Stimulated activated CD8-positive, alpha-beta memory T cell treated with anti-CD3 and anti-CD28 coated beads, Interleukin-2, amount 100 ng/mL, for 1 hour (primary cell): ENCODE measurements at places on chromosomes 1 and 21.

DNA sequence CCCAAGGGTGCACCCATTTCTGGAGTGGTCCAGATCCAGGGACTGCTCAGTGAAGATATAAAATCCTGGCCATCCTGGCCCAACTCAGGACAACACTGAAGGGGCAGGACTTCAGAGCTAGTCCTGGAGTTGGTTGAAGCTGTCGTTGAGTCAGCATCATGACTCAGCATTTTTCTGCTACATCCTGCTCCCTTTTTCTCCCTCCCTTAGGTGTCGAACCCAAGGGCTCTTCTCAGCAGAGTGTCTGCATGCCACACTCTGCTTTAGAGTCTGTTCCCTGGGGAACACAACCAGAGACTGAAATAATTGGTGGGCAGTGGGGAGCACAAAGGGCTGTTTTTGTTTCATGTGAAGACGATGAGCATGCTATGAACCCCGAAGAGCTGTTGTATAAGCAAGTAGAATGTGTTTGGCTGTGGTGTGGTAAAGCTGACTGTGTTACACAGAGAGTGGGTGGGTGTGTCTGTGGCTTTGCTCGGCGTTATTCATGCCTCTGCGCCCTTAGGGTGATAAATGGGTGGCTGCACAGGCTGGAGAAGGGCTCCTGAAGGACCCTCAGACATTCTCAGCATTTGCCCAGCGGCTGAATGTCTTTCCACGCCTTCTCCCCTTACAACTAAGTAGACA lies 167.2 kb downstream of the CYYR1 start:
- no peak for DNase-seq

- DNase-seq: no peak
Observed at GRCh38 chr1:58144698-58145270, 401.7 kb downstream of the OMA1 start.

GRCh38 chr1:93448292-93448982 lies 519 bp downstream of the FNBP1L start:
- no peak for DNase-seq

GRCh38 chr1:208880433-208881100 lies 636.4 kb upstream of the PLXNA2 start:
- DNase-seq: no peak

- DNase-seq: no peak
Observed at GRCh38 chr1:195495720-195496635, 1112.3 kb downstream of the KCNT2 start.

DNA sequence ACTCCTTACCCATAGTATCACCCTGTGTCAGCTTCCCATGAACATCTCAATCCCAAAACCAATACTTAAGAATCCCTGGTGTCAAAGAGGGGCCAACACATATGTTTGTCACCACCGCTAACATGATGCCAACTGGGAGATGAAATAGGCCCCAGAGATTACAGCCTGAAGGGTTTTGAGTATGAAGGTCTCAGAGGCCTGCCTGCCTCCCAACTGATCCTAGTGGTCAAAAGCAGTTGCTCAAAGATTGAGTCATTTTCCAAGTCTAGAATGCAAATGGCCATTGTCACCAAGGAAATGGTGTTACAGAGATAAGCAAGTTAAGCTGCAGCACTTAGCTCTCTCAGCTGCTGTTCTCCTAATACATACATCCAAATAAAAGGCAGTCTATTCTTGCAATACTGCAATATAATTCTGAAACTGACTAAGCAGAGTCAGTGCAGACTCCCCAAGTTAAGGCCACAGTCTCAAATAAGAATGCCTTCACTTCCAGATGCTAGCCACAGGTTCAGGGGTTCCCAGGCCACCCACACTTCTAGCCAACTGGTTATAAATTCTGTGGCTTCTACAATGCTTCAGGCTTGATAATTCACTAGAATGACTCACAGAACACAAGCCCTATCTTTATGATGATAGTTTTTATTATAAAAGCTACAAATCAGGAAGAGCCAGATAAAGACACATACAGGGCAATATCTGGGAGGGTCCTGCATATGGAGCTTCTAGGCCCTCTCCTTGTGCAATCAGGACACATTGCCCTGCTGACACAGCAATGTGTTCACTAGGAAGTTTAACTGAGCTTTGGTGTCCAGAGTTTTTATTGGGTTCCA lies 18.7 kb downstream of the DUSP10 start:
- DNase-seq: no peak

DNA sequence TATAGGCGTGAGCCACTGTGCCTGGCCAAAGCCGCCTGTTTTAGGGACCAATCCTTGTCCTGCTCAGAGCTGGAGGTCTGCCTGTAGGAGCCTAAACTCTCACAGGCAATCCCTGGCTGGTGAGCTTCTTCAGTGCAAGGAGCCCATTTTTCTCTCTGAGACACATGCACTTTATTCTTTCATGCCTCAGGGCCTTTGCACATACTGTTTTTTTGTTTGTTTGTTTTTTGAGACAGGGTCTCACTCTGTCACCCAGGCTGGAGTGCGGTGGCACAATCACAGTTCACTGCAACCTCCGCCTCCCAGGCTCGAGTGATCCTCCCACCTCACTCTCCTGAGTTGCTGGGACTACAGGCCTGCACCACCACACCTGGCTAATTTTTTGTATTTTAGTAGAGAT lies 21.6 kb upstream of the PINK1 start:
- DNase-seq: no peak

DNA sequence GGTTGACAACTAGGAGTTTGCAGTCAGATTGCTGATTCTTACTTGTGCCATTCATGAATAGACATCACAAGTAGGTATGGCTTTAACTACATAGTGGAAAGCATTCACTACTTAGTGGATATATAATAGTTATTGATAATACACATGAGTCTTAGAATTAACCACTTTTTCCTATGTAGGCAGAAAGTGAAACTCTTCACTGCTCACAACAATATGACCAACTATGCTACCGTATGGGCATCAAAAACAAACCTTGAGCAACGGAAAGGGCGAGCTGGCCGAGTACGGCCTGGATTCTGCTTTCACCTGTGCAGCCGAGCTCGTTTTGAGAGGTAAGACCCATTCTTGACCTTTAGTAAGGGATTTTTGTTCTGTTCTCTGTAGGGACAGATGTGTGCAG lies 38.7 kb downstream of the DHX9 start:
- no peak for DNase-seq

GRCh38 chr1:233390842-233391737 lies 63.6 kb downstream of the MAP3K21 start:
- no peak for DNase-seq

DNA sequence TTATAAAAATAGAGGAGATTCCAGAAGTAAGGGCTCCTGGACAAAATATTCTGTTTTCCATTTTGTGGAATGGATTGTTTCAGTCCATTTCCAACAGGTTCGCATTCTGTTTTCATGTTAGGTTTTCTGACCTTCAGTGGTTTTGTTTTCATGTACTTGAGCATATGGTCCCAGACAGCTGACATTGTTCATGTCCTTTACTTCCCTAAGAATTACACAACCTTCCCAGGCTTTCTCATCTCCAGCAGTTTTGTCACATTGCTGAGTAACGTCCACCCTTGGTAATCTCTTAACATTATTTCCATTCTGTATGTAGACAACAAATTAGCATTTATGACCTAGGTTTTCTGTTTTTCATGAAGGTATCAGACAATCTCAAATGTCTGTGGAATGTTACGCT lies 21.0 kb upstream of the ERRFI1 start:
- DNase-seq: no peak

DNA sequence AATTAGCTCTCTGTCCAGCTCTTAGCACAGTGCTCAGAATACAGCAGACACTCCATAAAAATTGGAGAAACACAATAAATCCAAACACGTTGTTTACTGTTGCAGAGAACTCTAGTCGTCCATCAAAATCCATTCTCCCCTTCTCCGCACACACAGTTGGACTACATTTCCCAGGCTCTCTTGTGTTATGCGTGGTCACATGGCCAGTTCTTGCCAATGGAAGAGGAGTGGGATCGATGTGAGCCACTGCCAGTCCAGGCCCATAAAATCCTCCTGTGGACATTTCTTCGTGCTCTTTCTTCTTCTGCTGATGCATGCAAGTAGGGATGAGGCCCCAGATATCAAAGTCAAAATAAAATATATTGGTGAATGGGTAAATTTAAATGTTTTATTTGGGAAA lies 114.3 kb upstream of the FMN2 start:
- DNase-seq: no peak

- DNase-seq: no peak
Observed at GRCh38 chr1:46522184-46522968, 29.1 kb downstream of the KNCN start.

DNA sequence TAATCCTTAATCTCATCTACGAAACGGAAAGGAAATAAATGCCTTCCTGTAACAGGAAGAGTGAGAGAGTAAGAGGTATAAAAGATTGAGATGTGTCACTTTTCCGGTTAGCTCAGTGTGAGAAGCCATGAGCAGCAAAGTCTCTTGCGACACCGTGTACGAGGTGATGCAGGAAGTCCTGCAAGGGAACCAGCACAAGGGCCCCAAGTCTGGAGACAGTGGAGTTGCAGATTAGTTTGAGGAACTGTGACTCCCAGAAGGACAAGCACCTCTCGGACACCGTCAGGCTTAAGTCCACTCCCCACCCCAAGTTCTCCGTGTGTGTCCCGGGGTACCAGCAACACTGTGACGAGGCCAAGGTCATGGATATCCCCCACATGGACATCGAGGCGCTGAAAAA lies 592.3 kb upstream of the ADGRL2 start:
- no peak for DNase-seq

- DNase-seq: no peak
Observed at GRCh38 chr1:6958407-6959030, 173.3 kb downstream of the CAMTA1 start.

- no peak for DNase-seq
Observed at GRCh38 chr1:76939050-76939816, 72.0 kb downstream of the ST6GALNAC5 start.

DNA sequence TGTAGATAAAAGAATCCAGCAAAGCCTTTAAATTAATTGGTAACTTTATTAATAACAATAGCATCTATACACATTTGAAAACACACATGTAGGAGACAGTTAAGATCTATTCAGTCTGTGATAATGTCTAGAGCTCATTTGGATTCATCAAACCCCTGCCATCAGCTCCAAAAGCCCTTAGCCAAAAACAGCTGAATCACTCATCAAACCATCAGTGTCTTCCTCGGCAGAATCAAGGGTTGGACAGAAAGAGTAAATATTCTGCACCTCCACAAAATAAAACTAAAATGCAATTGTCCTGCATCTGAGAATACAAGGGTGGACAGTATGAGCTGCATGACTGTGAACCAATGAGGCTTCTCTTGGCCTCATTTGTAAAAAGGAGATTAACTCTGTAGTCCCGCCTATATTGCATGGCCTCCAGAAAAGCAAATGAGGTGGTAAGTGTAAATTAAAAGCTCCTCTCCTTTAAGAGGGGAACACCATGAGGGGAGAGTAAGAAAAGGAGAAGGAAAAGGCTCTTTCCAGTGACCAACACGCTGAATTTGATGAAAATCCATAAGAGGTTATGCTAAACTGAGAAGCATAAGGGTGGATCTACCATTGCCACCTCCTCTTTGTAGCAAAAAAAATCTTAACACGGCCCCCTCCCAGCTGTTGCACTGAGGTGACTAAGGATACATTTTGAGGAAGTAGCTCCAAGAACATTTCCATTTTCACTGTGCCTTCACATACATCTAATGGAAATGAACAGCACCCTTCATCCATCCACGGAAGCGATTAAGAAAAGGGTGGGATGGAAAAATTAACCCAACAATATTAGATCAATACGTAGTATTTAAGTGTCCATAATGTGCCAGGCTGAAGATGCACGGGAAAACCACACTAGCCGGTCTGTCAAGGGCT lies 14.7 kb upstream of the BOLA1 start:
- DNase-seq: no peak

DNA sequence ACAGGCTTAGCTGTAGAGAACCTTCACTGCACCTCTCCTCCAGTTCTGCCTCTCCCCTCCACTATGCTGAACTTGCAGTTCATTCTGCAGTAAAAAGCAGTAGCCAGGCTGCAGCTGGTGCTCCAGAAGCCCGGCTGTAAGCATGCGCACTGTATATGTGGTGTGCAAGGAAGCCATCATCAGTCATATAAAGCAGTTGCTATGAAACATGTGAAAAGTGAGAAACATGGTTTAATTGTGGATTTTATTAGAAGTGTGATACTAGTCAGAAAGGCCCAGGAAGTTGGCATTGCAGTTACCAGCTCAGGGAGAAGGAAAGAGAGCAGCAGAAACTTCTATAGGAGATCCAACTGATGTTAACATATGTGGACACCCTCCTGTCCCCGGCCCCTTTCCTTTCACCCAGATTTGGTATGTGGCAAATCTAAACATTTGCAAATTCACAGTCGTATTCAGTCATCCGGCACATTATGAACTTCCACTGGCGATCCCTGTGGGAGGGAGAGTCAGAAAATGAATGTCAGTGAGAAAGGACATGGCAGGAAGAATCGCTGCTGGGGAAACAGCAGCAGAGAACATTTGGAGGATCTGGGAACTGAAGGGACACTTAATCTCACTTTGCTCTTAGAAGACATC lies 32.8 kb downstream of the DPT start:
- DNase-seq: no peak

- no peak for DNase-seq
Observed at GRCh38 chr1:96145492-96145891, 576.1 kb upstream of the PTBP2 start.

DNA sequence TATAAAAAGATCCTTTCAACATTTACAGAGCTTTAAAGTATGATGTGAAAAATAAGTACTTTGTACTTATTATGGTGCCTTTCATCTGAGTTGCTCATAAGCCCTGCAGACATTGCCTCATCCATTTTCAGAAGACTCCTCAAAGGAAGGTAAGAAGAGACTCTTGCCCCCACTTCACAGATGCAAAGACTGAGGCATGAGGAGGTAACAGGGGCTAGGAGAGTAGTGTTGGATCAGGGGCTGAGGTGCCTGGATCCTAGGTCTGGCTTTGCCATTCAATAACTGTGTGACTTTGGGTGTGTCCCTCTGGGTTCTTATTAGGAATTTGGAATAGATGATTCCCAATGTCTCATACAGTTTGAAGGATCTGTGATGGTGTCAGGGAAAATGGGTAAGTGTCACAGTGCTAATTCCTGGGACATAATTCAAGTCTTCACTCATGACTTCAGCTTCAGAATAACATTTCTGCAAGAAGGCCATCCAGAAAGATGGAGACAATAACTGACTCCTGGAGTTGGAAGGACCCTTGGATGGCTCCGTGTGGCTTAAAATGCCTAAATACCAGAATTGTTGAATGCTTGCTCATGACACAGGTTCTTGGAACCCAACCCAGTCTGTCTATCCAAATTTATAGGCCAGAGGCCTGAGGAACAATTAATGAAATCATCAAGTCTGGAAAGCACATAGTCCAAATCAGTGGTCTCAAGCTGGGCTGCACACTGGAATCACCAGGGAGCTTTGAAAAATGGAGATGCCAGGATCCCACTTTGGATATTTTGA lies 93.1 kb upstream of the RUNX1 start:
- no peak for DNase-seq
